Right kidney (tissue), 9 donors: ENCODE measurements at places on chromosomes 2 and 18.
A peak's percentile ranks its signal among the peaks of the same experiment; 100 is the strongest.

DNA sequence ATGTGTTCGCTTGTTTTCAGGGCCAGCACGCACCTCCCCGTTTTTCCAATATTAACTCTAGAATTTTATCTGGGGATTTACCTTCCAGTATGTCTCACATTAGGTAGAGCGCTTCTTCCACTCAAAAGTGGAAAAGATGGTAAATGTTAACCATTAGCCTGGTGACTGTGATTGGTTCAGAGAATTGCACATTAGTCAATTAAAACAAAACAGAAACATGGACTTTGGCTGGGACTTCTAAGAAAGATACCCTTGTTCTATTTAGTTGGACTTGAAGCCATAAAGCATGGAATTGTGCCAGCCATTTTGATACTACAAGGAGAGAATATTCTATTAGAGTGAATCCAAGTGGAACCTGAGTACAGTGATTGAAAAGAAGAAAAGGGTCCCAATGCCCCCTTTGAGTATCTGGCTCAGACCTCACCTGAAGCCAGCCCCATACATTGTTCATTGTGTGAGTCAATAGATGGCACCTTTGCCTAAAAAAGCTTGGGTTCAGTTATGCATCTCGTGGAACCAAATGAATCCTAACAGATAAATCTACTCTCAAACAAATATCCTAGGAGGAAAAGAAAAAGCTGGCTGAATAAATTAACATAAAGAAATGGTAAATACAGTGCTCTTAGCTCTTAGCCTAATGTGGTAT lies 354.3 kb downstream of the IRS1 start:
- no peak for DNase-seq

- DNase-seq = no peak
These were observed 248.8 kb upstream of the FN1 start for GRCh38 chr2:215684448-215685237.

- DNase-seq = peak; percentile 50
These were observed 47.6 kb downstream of the PDCL3 start for GRCh38 chr2:100610381-100610831.

DNA sequence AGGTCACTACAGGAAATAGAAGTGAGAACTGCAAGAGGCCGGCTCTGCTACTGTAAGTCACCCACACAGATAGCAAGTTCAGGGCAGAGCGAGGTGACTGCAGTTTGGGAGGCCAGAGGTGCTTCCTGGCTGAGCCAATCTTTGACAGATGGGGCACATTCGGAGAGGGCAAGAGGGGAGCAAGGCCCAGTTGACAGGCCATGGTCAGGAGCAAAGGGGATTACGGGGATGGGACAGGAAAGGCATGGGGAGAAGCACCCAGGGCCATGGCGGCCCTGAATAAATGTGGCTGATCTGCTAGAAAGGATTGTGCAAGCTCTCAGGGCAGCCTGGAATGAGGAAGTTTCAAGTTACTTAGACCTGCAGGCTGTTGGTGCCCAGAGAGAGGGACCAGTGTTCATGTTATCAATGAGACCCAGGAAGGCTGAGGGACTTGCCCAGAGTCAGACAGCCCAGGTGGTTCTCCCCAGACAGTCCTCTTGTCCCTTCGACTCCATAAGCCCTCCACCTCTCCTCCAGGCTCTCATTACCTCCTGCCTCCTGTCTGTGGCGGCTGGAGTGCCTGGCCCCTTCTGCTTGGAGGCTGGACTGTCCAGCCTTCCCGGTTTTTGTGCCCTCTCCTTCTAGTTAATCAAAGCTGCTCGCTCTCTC lies 123.3 kb downstream of the CTIF start:
- DNase-seq = peak; percentile 51

GRCh38 chr2:132754392-132754791 lies 84.4 kb upstream of the LYPD1 start:
- DNase-seq = no peak

DNA sequence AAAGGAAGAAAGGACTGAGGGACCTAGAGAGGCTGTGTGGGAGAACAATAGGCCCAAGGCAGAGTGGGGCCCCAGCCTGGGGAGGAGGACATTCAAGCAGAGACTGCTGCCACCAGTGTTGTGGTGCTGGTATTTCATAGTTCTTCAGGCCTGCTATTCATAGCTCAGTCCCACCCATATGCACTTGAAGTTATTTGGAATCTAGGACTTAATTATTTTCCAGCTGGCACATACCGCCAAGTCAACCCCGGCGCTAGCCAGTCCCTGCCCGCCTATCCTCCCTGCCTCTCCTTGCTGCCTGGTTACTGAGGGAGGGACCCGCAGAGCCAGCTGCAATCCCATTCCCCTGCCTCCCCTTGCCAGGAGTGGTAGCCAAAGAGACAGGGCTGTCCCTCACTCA lies 141.2 kb downstream of the CABLES1 start:
- DNase-seq = no peak

DNA sequence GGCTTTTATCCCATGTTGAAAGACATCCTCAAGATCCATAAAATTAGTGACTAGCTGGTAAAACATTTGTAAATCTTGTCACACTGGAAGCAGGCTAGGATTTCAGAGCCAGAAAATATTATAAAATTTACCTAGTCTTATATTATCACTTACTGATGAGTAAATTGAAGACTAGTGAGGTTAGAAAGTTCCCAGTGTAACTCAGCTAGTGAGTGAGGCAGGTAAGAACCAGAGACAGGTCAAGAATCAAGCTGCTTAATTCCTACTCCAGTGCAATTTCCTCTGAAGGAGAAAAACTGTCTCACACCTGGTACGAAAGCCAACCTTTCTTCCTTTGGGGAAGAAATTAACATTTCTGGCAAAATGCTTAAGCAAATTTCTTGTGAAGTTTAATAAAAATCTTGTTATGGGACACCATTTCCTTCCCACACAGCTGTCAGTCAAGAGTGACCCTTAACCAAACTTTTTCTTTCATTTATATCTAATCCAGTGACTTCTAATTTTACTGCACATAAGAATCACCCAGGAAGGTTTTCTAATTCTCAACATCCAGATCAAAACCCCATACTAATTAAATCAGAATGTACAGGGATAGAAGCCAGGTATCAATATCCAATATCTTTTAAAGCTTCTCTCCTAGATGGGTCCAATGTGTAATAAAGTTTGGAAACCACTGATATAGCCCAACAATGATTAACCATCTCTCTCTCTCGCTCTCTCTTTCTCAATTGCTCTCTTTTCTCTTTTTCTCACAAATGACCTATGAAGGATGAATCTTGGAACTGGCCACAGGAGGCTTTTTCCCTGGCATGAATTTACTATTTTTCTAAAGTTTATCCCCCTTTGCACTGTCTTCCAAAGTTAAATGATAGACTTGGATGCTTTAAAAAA lies 264.3 kb upstream of the SLC39A10 start:
- no peak for DNase-seq

DNA sequence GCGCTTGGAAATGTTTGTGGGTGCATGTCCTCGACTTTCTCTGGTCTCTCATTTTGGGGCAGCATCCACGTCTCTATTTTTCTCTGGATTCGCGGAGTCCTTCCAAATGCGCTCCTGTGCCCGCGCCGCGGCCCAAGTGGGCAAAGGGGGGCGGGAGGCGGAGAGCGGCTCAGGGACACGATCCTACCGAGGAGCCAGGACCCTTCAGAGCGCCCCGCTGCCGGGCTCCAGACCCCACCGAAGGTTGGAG lies 990 bp downstream of the EPAS1 start:
- DNase-seq = peak; percentile 75

GRCh38 chr2:67994716-67995115 lies 68.1 kb downstream of the C1D start:
- no peak for DNase-seq

DNA sequence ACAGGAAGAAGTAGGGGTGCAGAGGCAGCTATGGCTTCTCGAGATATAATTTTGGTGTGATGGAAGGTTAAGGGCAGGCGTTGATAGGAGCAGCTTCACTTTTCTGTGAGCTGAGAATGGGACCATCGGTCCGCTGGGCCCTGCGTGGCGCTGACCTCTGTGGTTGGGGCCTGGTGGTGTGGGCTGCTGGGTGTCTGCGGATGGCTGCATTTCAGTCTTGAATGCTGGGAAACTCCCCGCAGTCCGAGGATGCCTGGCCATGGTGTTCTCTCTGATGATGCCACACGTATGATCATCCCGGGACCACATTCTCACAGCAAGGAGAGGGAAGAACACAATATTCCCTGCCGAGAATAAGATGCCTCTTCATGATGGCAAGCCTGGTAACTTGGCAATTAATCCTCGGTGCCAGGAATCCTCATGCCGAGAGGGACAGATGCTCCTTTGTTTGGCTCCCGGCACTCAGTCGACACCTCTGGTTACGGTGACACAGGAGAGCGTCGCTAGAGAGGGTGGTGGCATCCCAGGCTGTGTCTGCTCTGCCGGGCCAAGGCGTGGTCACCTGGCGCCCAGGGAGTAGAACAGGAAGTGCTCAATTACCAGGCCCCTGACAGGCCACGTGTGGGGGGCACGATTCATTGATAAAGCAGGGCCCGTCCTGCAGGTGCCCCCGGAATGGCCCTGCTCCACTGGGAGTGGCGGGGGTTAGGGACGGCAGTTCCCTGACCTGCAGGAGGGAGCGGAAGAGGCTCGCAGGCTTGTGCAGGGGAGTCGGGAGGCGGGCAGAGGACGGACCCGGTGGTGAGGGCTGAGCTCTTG lies 119.4 kb upstream of the CTDP1 start:
- no peak for DNase-seq

- no peak for DNase-seq
These were observed 438.9 kb downstream of the SATB2 start for GRCh38 chr2:199018826-199019225.

DNA sequence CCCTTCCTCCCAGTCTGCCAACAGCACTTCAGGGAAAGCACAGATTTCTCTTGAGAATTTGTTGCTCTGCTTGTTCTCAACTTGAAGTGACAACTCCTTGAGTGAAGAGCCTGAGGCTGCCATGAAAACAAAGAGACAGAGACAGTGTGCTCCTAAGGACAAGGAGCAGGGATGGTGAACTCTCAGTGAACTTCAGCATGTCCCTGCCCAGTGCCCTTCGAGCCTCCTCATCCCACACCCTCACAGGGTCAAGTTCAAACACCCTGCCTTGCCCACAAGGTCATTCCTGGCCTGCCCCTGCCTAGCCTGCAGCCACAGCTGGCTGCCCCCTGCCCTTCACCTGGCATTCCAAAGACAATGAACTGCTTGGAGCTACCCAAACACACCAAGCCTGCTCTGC lies 343.5 kb upstream of the KLHL29 start:
- no peak for DNase-seq

DNA sequence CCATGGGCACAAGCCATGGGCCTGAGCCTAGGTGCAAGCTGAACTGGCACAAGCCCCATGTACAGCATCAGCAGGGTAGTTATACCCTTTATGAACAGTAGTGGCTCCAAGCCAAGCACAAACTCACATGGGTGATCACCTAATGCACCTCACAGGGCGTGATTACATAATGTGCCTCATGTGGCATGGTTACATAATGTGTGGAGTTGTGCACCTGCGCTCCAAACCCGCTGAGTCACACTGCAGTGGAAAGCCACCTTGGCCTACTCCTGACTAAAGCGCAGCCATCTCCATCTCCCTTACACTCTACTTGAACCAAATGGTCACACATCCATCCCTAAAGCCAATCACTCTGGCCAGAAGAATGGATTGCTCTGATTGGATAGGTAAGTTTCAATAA lies 279.7 kb downstream of the MBD2 start:
- no peak for DNase-seq

- DNase-seq = no peak
These were observed 246.5 kb downstream of the GBX2 start for GRCh38 chr2:235921508-235922191.

DNA sequence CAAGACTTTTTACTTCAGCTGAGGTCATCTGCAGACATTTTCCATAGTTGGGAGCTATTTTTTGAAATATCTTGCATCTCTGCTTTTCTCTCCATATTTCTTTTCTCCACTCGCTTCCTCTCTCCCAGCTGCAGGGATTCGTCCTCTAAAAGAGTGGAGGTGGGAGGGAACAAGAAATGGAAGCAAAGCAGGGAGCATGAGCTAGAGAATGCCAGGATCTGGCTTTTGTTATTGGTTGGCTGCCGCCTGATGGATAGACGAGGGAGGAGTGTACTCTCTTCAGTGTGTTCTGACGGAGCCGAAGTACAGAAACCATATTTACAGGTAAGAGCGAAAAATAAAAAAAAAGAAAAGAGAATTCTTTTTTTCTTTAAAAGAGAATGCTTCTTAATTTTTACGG lies at the start of gene CSRNP3:
CSRNP3 (plus strand) TSS at position 282 of the 400 bp plus-strand sequence. CDS start 125,368 bp downstream, outside the sequence.
- peak; percentile 63 for DNase-seq

- no peak for DNase-seq
These were observed 12.1 kb downstream of the CD226 start for GRCh38 chr18:69935319-69936190.

- DNase-seq = no peak
These were observed 114.0 kb downstream of the DSEL start for GRCh38 chr18:67402543-67402942.

GRCh38 chr2:212556296-212556695 lies 17.7 kb upstream of the ERBB4 start:
- no peak for DNase-seq

DNA sequence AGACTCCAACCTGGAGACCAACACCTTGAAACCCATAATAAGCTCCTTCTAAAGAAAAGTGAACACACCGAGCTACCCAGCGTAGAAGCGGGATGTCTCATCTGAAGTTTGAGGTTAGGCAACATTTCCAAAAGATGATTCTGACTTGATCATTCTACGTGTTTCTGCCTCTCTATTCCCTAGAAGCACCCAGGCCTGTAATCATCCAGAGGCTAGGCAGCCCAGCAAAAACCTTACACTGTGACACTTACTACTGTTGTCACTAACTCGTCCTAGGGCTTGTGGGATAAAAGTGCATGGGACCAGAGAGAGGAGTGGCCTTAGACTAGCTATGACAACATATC lies 1.4 kb downstream of the ZBTB14 start:
- no peak for DNase-seq

GRCh38 chr2:160509016-160509415 lies 15.4 kb upstream of the RBMS1 start:
- no peak for DNase-seq

- DNase-seq = no peak
These were observed 306.2 kb upstream of the ZEB2 start for GRCh38 chr2:144826105-144826504.

DNA sequence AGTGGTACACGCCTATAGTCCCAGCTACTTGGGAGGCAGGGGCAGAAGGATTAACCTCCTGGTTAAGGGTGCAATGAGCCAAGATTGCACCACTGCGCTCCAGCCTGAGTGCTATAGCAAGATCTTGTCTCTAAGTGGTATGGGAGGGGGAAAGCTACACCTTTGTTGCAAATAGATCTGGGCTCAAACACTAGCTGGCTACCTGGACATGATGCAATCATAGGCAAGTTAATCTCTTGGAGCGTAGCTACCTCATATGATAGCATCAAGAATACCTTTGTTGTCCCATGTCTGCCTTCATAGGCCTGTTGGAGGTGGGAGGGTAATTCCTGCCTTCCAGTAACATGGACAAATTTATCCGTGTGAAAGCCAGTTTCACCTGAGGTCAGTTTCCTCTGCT lies 15.7 kb downstream of the KLHL29 start:
- no peak for DNase-seq

GRCh38 chr18:3219241-3219630 lies 532 bp downstream of the MYOM1 start:
- DNase-seq = no peak

GRCh38 chr2:181430406-181431118 lies 26.6 kb upstream of the ITGA4 start:
- no peak for DNase-seq
